ENCODE measurements at places on chromosomes 16 and 17.
A peak's percentile ranks its signal among the peaks of the same experiment; 100 is the strongest.

DNA sequence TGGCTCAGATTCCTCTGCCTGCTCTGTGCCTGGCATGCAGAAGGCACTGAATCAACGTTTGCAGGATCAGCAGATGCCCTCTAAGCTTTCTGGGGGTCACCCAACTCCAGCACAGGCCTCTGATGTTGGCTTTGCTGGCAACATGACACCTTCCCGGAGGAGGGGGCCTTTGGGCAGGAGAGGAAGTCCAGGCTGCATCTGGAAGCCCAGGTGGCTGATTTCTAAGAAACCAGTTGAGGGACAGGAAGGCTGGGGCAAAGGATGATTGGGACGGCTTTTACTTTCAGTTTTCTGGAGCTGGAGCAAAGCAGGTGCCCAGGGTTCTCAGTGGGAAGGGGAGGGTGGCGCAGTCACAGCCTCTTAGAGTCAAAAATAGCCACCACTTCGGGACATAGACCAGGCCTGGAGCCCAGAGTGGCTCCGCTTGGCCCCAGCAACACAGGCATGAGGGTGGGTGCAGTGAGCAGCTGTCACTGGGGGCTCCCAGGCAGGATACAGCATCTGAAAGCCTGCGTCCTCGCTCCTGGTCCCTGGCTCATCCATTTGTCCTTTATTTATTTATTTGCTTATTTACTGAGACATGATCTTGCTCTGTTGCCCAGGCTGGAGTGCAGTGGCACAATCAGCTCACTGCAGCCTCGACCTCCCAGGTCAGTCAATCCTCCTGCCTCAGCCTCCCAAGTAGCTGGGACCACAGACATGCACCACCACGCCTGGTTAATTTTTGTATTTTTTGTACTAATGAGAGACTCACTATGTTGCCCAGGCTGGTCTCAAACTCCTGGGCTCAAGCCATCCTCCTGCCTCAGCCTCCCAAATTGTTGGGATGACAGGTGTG, 15.1 kb downstream of the SOCS1 start:
- DNase-seq, result no peak

GRCh38 chr17:416293-417206, 63.9 kb upstream of the RPH3AL start:
- DNase-seq, result no peak

GRCh38 chr17:64256913-64257807, 5.9 kb downstream of the TEX2 start:
- peak; percentile 93 for DNase-seq

- no peak for DNase-seq
These were observed 53.4 kb downstream of the MEOX1 start for GRCh38 chr17:43608313-43608712.

DNA sequence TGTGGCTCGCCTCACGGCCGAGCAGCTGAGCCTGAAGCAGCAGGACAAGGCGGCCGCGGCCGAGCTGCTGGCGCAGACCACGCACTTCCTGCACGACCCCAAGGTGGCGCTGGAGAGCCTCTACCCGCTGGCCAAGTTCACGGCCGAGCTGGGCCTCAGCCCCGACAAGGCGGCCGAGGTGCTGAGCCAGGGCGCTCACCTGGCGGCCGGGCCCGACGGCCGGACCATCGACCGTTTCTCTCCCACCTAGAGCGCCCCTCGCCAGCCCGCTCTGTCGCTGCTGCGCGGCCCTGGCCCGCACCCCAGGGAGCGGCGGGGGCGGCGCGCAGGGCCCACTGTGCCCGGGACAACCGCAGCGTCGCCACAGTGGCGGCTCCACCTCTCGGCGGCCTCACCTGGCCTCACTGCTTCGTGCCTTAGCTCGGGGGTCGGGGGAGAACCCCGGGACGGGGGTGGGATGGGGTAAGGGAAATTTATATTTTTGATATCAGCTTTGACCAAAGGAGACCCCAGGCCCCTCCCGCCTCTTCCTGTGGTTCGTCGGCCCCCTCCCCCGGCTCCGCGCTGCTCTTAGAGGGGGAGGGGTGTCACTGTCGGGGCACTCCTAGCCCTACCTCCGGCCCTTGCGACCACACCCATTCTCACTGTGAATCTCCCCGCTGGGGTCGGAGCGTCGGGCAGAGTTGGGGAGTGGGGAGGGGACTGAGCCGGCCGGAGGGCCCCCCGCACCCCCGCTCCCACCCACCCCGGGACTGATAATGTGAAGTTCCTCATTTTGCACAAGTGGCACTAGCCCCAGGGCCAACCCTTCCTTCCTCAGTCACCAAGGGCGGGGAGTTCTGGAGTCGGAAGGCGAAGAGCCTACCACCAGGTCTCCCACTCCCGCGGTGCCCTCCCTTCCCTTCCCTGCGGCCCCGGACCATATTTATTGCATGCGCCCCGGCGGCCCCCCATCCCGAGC, 4.0 kb downstream of the HIC1 start:
- DNase-seq, result no peak

- peak; percentile 93 for DNase-seq
These were observed 38.3 kb upstream of the HAPSTR1 start for GRCh38 chr16:9053006-9053601.

- no peak for DNase-seq
These were observed 3.1 kb upstream of the RAB11FIP4 start for GRCh38 chr17:31388351-31388750.

- no peak for DNase-seq
These were observed 3.3 kb downstream of the ZNF652 start for GRCh38 chr17:49358641-49359247.
